ENCODE measurements at places on chromosomes 12 and 14.

GRCh38 chr14:66311990-66312389 lies 174.2 kb upstream of the CCDC196 start:
- no peak for DNase-seq

DNA sequence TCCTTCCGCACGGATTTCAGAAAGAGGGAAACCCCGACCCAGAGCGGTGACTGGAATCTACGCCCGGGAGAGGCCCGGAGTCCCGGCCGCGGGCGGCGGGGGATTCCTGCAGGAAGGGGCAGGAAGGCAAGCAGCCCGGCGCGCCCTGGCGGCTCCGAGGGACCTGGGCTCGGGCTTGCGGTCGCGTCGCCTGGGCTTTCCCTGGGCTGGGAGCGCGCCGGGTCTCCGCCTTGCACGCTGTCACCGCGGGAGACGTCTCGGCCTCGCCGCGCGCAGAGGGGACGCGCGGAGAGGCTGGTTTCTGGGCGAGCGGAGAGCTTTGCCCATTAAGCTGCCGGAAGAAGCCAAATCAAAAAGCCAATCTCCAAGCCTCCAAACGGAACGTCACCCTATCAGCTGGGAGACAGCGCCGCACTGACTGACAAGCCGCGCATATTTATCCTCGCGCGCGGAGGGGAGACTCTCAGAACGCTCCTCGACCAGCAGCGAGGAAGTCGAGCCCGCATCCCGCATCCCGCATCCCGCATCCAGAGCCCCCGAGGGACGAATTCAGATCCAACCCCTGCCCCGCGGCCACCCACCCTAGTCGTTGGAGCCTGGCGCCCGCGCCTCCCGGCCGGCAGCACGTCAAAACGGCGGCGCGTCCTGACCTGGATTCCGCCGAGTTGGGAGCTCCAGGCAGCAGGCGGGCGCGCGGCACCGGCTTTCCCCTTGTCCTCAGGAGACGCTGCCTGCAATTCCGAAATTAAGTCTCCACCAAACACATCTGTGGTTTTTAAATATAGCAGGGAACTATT lies at the start of gene SLC8A3:
Gene SLC8A3 (minus strand): TSS at position 293 of the 797 bp plus-strand sequence. CDS start 20,529 bp downstream, outside the sequence.
- no peak for DNase-seq

DNA sequence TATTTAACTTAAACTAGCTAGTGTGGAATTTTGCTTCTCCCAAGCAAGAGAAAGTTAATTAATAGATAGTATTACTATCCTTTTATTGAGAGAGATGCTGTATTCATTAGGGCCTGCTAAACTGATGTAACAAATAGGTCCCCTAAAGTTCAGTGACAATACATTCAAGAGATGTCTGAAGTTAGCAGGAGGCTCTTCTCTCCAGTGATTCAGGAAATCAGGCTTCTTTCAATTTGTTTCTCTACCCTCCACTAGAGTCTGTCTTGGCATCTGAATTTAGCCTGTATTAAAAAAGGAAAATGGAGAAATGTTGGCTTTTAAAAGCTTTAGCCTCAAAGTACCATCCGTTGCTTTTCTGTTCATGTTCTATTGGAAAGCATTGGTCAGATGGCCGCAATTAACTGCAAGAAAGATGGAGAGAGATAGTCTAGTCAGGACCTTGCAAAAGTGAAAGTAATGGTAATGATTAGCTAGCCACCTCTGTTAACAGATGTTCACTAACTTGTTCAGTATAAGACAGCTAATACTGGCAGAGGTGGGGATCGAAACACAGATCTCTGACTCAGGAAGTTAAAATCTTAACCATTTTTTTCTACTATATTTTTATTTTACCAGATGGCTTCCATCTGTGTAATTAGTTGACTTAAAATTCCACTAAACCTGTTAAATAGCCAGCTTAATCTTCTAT lies 786.8 kb downstream of the TMTC2 start:
- no peak for DNase-seq

- no peak for DNase-seq
Measured at GRCh38 chr12:45745861-45746277, 16.4 kb downstream of the ARID2 start.
